ENCODE measurements at places on chromosomes 1 and 21.

DNA sequence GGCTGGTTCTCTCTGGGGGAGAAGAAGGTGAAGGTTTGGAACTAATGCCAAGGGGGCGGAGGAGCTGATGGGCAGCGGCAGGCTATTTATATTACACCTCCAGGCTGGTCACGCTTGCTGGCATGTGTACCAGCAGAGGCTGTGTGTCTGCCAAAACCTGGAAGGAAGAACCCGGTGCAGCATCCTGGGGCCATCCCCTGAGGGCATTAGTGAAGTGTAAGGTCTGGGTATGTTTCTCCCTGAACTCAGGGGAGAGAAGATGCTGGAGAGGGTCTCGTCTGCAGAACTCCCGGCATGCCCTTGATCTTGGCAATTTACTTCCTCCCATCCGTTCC is 5.3 kb downstream of the DISP3 start:
- DNase-seq, result no peak

DNA sequence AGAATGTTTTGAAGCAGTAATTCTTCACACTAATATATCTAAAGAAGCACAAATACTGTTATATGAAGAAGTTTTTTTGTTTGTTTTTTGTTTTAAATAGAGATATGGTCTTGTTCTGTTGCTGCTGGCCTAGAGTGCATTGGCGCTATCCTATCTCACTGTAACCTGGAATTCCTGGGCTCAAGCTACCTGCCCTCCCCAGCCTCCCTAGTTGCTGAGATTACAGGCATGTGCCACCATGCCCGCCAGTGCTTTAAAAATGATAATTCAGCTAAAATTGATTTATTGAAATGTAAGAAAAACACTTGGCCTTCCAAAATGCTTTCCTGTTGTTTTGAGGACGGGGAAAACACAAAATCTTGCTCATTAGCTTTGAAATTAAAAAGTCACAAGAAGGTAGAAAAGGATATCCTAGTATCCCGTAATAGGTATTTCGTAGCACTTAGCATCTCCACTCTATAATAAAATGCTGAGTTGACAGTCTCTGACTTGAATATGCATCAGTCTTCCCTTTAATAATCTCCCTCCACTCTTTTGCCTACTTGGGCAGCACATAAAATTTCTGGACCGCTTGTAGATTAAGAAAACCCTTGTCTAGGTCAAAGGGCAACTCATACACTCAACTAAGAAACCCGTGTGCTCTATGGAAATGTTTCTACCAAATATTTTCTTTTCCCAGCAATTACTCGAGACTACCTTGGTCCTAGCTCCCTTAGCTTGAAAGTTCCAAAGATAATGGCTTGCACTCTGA is 1.3 kb downstream of the SCYL3 start:
- DNase-seq, result no peak

- no peak for DNase-seq
These were observed 403.4 kb downstream of the PTPRC start for GRCh38 chr1:199042193-199042592.

DNA sequence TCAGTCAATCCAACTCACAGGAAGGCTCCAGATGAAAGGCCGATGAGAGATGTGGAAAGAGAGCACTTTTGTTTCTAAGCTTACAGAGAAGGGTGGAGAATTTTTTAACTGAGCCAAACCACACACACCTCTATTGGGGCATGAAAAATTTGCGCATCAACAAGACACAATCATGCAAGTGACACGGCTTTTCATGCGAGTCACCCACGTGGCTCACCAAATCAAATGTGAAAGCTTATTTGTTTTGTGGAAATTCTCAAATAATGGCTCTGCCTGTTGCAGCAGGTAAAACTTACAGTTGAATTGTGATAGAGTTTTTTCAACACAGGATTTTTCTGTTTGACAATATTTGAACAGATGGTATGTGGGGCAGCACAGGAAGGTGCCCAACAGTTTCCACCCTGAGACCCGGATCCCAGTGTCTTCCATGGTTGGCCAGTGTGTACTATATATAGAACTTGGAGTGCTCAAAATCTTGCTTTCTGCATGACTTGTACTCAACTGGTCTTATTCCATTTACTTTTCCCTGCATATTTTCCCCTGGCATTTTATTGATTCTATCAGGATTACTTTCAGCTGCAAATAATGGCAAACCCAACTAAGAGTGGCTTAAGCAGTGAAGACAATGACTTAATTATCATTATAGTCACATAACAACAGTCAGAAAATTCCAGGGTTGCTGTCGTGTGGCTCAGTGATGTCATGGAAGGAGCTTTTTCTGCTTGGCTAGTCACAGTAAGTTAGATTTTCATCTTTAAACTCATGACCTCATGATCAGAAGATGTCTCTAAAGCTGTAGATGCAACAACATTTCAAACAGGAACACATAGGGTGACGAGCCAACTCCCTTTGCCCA is 90.6 kb upstream of the SIM2 start:
- DNase-seq, result no peak

GRCh38 chr21:27700974-27701614 is 734.2 kb upstream of the ADAMTS5 start:
- peak; percentile 87 for DNase-seq

DNA sequence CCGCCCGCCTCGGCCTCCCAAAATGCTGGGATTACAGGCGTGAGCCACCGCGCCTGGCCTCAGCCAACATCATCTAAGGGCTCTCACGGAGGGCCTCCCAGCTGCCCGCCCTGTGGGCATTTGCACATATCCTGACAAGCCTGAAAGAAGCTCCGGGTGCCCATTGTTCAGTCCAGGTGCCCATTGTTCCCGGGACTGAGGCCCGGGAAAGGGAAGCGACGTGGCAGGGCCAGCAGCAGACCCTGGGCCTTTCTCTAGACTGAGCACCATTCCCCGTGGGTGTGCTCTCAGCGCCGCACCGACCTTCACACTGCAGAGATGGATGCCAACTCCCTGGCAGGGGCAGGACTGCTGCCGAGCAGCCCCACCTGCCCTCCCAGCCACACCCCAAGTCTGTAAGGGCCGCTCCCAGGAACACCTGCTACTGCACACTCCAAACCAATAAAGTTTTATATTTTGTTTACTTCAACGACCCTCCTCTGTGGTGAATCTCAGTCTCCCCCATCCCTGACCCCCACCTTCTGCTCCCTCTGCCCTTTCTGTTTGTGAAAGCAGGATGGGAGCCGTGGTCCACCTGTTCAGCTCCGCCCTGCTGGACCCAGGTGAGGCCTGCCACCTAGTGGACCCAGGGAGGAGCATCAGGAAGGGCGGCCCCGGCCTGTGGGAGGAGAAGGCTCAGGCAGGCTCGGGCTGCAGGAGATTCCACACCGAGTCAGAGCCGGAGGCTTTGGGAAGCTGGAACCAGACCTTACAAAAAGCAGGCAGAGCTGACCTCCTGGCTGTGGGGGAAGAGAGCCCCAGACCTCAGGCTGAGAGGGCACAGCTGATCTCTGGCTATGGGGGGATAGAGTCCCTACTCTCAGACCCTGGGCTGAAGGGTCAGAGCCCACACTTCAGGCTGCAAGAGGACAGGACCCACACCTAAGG is 1.1 kb upstream of the TMEM82 start:
- peak; percentile 93 for DNase-seq

DNA sequence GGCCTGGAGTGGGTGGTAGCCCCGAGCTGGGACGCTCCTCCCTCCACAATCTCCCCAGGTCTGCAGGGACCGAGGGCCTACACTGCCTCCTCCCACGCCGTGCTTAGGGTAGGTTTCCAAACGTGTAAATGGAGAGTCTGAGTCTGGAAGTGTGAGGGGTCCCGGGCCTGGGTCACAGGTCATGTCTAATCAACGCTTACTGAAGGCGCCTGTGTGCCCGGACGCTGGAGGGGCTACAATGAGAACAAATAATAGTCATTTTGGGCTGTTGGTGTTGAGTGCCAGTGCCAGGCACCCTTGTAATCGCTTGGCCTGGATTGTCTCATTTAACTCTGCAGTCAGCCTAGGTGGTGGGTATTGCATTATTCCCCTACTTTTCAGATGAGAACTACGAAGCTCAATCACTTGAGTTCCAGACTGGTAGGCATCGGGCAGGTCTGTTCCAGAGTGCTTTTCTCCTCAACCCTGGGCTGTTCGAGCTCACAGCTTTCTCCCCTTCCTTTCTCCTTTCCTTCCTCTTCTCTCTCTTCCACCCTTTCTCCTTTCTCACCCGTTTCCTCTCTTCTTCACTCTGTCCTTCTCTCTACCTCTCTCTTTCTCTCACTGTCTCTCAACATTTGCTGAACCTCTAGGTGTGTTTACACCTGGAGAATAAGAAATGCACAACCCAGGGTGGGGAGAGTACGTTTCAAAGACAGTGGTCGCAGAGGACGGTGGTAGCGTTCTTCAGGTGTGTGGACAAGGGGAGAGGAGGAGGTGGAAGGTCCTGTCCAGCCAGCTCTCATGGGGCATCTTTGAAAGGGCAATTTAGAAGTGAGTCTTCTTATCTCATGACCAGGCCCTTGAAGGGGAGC is 883 bp downstream of the SLC66A1 start:
- DNase-seq, result no peak

GRCh38 chr1:241816008-241816407 is 32.0 kb upstream of the EXO1 start:
- DNase-seq, result no peak

DNA sequence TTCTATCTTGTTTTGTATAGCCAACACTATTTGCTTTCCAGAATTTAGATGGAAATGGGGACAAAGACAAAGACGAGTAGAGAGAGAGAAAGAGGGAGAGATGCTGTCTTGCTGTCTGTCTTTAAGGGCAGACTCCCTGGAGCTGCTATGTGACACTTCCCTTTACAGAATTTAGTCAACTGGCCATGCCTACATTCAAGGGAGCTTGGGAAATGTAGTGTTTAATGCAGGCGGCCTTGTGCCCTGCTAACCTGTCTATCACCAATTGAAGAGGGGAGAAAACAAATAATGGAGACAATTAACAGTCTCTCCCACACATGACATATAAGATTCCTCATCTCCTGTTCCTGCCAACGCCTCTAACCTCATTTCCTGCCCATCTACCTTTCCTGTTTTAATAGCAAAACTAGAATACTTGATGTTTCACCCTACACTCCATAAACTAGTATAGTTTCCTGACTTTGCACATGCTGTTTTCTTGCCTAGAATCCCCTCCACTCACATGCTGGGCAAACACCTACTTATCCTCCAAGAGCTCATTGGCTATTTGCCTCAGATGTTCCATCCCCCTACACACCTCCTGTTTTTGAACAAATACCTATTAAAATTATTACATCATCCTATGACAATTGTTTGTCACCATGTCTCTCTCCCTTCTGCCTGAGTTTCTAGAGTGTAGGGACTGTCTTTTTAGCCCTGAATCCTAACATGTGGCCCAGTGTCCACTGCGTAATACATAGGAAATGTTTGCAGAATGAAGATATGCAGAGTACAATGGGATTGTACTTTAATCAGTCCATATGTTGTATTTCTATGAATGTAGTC is 117.2 kb downstream of the SLC25A24 start:
- DNase-seq, result no peak

DNA sequence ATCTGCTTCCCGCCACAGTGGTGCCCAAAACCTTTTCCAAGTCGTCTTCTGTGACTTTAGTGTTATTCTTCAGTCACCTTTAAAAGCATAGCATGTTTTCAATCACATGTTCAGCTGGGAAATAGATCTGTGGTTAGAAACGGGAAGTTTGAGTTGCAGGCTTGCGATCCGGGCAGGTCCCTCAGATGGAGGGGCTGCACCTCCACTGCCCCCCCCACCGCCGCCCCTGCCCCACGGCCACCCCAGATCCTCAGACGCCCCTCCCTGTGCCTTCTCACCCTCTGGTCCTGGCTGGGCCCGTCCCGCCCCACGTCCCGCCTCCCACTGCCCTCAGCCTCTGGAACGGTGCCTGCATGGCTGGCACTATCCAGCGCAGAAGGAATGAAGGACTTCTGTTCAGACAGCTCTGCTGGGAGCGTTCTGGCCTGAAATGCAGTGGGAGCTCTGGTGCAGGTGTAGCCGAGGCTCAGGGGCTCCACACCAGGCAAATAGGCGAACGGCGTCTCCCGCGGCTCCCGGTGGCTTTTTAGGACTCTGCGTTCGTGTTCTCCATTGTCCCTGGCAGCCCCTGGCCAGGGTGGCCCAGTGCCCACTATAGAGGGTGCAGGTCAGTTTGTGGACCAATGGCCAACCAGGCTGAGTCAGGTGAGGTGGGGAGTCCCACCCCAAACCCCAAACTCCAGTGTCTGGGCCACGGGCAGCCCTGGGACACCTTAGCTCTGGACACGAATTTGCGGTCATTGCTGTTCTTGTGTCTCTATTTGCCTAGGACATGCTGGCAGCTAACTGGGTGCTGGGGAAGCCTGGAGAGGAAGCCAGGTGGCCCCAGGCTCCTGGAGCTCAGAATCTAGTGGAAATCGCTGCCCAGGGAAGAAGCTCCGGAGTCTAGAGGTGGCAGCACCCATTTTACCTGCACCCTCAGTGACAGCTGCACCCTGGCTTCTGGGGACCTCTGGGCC is 67.1 kb downstream of the FAAP20 start:
- DNase-seq, result peak; percentile 56

DNA sequence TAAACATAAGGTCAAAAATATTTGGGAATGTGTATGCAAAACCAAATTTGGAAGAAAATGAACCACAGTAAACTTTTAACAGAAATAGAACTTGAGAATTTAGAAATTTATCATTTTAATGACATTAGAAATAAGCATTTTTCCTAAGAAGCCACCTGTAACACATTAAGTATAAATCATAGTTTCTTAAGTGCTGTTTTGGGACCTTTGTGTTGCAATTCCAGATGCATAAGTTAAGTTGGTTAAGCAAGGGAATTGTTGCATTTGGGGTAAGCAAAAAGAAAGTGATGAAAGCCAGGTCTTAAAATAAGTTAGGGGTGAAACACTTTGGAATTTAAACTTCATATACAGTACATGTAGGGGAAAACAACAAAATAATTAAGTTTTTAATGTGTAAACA is 49.8 kb downstream of the CDKN2C start:
- no peak for DNase-seq

DNA sequence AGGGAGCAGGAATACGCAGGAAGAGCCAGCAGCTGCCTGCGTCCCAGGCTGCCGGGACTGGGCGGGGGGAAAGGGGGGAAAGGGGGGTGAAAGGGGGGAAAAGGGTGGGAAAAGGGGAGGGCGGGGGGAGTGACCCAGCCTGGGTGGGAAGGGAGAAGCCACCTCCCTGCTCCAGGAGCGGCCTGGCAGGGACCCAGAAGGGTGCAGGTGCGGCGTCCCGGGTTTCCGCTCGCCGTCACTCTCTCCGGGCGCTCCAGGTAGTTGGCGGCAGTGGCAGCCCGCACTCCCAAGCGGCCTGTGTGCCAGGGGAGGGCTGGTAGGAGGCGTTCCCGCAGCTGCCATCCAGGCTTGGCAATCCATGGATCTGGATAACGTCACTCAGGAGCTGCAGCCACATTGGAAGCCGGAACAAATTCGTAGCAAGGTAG is 141.0 kb upstream of the NGF start:
- DNase-seq, result peak; percentile 48

- no peak for DNase-seq
These were observed 62.7 kb downstream of the CACHD1 start for GRCh38 chr1:64532646-64533045.

DNA sequence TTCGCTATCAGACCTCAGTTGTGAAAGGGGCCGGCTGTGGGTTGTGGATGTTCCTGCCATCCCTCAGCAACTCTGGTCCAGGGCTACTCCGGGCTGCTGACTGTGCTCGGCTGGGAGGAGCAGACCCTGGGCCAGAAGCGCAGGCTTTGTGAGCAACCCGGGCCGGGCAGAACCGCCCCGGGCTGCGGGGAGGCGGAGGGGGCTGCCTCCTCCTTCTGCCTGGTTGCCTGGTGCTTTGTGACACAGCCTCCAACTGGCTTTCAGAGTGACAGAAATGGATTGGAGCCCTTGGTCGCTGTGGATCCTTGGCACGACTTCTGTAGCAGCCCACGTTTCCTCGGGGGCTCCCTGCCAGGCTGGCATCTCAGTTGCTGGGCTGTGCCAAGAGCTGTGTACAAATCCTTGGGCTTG is 10.0 kb downstream of the DRAXIN start:
- DNase-seq, result no peak

- DNase-seq, result no peak
These were observed 30.5 kb downstream of the COL18A1 start for GRCh38 chr21:45435405-45435981.

Data from kidney (tissue), 22 donors.